ENCODE measurements at places on chromosomes 16 and 17.

GRCh38 chr17:41003926-41004325 lies 4.2 kb upstream of the KRTAP3-2 start:
- DNase-seq: no peak

- DNase-seq: no peak
These were observed 215.3 kb downstream of the PMP22 start for GRCh38 chr17:15049795-15050160.

GRCh38 chr17:19664136-19664820 lies 15.7 kb downstream of the ALDH3A2 start:
- DNase-seq: no peak

- no peak for DNase-seq
These were observed 35.5 kb upstream of the PSMD7 start for GRCh38 chr16:74261068-74261467.

DNA sequence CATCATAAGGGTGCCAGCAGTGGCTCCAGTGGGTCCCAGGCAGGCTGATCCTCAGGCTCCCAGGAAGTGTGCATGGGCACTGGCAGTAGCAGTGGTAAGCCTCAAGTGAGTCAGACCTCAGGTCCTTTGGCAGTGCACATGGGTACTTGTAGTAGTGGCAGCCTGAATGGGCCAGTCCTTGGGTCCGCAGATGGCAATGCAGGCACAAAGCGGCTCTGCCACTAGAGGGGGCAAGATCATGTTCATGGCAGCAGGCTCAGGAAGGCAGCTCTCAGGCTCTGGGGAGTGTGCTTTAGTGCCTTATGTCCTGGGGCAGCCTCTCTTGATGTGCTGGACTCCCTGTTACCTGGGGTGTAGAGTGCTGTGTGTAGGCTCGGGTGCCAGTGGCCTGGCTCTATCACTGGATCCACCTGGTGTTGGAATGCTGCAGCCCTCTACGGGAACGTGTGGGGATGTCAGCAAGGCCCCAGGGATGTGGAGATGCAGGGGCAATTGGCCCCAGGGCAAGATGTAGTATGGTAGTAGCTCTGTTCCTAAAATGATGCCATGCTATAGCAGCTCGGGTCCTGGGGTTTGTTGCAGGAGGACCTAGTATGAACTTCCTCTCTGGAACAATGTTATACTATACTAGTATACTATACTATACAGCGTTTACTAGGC lies 11.0 kb downstream of the ACSM3 start:
- no peak for DNase-seq

- no peak for DNase-seq
These were observed 6.2 kb downstream of the VAT1L start for GRCh38 chr16:77794586-77794985.

DNA sequence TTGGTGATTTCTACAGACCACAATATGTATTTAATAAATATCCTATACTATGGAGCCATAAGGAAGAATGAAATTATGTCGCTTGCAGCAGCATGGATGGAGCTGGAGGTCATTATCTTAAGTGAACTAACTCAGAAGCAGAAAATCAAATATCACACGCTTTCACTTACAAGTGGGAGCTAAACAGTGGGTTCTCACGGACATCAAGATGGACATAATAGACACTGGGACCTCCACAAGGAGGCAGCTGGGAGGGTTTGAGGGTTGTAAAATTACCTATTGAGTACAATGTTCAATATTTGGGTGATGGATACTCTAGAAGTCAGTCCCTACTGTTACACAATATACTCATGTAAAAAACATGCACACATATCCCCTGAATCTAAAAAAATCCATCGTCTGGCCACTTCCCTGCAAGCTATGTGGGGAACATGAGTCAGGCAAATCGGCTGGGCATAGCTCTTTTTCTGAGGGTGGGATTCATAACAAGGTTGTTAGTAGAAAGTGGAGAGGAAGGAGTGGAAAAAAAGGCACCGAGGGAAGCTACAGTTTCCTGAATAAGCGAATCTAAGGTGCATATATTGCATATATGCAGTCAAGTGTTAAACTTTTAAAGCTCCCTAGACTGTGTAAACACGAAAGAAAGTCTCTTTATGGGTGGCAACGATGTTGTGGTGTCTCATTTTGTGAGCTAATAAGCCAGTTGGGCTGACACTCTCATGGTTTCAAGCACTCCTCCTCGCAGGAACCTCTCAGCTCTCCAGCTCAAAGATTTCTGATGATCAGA lies 135.2 kb upstream of the CPHXL start:
- DNase-seq: no peak

DNA sequence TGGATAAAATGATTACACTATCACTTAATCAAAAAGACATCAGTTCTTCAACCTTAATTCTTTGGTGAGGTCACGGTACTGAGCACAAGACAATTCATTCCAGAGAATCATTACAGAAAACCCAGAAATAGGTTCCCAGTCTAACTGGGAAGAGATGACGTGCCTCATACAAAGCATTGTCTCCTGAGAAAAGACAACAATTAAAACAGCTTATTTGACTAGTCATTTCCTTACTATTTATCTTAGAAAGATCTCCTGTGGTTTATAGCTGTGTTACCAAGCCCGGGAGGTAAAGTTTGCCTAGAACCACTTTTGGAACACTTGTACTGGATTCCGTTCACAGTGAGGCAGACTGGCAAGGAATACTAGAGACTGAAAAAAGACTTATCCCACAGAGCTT lies 5.1 kb downstream of the PHF12 start:
- no peak for DNase-seq

DNA sequence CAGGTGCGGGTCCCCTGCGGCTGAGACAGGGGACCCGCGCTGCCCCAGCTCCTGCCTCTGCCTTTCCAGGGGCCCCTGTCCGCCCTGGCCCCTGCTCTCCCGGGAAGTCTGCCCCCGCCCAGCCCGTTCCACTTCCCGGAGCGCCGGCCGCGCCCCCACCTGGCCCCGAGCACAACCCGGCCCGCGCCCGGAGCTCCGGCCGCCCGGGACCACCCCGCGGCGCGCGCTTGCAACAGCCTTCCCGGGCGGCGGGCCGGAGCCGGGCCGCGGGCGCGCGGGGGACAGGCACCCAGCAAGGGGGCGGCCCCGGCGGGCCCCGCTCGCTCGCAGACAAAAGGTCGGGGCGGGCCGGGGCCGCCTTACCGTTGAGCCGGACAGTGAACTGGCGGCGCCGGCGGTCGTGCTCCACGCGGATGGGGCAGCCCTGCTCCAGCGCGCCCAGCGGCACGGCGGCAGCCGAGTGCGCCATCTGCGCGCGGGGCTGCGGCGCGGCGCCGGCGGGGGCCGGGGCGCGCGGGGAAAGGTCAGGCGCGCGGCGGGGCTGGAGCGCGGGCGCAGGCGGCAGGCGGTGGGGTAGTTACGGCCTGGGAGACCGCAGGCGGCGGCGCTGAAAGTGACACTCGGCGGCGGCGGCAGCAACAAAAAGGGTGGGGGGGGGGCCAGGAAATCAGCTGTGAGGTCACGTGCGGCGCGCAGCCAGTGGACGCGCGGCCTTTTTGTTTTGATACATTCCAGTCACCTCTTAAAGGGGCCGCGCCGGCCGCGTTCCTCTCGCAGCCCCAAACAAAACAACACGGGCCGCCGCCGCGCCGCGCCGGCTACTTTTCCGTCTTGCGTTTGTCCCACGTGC lies at the start of gene NATD1:
Gene NATD1, minus strand, starts transcription at position 615 of the 850 bp plus-strand sequence. Its CDS starts 146 bp downstream, at position 469.
- peak; percentile 86 for DNase-seq

DNA sequence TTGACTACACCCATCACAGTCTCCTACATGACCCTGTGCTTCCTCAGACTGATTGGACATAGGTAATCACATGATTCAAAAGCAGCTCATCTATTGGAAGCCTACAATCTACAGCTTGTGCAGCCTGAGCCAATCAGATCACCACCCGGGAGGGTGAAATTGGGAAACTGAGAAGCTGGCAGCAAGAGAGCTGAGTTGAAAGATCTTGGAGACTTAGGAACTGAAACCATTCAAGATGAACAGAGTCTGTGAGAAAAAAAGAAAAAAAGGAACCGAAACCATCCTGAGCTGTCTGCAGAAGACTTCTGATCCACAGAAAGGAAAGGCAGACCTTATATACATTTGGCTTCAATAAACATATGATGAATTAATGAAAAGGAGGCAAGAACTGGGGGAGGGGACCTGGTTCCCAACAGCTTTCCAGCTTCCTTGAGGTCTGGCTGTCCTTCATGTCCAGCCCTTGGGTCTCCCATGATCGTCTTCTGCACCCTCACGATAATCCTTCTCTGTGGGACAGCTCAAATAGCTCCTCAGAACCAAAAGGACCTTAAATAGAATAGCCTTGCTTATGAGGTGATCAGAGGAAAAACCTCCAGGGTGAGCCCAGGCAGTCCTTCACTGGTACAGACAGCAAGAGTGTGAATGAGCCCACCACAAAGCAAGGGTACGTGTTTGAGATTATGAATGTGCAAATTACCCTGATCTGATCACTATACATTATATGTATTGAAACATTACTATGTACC lies 32.6 kb downstream of the PLXDC1 start:
- DNase-seq: no peak

- no peak for DNase-seq
These were observed 54.7 kb downstream of the CBFA2T3 start for GRCh38 chr16:88922114-88922825.
